NAMALWA (cell line): ENCODE measurements at places on chromosomes 11 and 22.

DNA sequence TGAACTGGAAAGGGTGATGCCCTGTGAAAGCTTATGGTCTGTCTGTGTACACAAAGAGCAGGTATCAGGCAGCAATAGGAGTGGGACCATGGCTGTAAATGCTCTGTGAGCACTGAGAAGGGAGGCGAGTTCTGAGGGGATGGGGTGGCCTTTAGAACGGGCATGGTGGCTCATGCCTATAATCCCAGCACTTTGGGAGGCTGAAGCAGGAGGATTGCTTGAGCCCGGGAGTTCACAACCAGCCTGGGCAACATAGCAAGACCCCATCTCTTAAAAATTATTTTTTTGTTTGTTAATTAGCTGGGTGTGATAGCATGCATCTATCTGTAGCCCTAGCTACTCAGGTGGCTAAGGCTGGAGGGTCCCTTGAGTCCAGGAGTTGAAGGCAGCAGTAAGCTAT lies 3.5 kb downstream of the SPINDOC start:
- DNase-seq = no peak

GRCh38 chr11:11152877-11153276 lies 200.2 kb downstream of the CSNK2A3 start:
- no peak for DNase-seq

DNA sequence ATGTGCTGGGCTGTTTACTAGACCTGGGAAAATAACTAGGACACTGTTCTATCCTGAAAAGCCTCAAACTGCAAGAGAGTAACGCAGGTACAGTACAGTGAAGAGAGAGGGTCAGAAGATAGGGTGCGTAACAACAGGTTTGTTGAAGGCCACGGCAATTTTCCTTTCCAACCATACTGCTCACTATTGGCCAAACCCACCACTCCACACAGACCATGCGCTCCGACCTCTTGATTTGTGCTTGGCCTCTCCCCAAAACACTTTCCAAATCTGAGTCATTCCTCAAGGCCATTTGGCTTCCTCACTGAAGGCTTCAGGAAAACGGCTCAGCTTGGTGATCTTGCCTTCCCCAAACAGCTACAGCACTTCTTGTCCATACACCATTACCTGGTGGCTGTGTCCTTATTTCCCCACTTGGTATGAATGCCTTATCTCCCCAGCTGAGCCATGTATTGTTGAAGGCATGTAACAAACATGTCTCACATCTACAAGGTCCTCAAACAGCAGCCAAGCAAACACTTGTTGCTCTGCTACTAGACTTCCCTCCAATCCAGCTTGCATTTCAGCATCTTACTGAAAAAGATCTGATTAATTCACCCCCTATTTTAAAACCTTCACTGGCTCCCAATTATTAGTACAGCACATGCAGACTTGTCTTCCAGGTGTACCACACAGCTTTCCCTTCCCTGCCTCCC lies 40.9 kb downstream of the TCF20 start:
- DNase-seq = no peak

- no peak for DNase-seq
Observed at GRCh38 chr11:125327518-125328224, 163.1 kb downstream of the PKNOX2 start.

DNA sequence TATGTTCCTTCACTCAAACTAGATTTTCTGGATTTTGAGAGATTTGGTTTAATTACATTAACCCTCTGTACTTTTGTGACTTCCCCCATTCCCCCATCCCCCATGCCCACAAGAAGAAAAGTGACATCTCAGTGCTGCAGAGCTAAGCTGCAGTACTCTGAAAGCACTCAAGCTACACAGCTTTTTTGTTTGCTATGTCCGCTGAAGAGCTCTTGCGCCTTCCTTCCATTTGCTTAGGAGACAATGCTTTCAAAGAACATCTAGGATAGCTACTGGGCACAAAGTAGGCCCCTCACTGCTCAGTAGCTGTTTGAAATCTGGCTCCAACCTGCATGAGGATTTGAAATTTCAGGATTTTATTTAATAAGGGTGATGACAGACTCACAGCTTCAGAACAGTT lies 69.7 kb downstream of the SLC17A6 start:
- no peak for DNase-seq

- no peak for DNase-seq
Observed at GRCh38 chr11:26901162-26901561, 92.8 kb upstream of the FIBIN start.

- no peak for DNase-seq
Observed at GRCh38 chr11:6855971-6856541, 6.8 kb upstream of the OR10A2 start.

- DNase-seq = no peak
Observed at GRCh38 chr22:20945578-20945934, 21.5 kb upstream of the AIFM3 start.

DNA sequence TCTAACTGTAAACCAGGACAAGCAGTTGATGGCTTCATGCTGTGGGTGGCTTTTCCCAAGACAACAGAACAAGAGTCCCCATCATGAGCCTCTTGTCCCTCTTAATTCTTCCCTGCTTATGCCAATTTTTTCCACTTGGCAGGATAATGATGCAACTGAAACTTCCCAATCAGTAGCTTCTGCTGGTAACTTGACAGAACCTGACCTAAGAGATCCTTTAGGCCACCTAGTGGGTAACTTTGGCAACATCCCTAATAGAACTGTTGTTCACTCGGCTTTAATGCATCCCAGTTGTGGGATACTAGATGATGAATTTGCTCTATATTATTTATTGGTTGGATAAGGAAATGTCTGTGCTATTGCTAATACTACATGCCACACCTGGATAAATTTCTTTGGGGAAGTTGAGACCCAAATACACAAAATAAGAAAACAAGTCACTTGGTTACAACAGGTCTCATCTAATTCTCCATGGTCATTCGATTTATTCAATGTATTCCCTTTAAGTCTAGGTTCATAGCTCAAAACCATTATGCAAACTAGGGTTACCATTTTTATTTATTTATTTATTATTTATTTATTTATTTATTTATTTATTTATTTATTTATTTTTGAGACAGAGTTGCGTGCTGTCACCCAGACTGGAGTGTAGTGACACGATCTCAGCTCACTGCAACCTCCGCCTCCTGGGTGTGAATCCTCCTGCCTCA lies 41.4 kb upstream of the NFAM1 start:
- DNase-seq = peak; percentile 71

GRCh38 chr11:19447150-19447566 lies 206.4 kb upstream of the E2F8 start:
- DNase-seq = no peak

DNA sequence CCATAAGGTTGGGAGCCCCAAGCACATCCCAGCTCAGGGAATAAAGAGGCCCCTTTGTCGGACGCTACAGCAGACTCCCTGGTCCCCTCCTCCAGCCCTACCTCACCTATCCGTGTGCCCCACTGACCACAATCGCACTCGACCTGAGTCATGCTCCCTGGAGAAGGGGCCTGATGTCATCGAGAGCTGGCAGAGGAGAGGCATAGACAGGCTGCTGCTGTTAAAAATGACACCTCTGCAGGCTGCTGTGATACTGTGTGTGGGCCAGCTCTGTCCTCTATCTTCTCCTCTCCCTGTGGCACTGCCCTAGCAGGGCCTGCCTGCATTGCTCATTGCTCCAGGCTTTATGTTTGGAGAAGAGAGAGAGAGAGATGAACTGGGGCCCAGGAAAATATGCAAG lies 123.4 kb upstream of the SYT13 start:
- no peak for DNase-seq

- DNase-seq = no peak
Observed at GRCh38 chr11:93532806-93533205, 10.4 kb downstream of the SMCO4 start.

- peak; percentile 80 for DNase-seq
Observed at GRCh38 chr22:35299217-35299672, 449 bp upstream of the TOM1 start.

GRCh38 chr22:43203471-43203981 lies 16.6 kb upstream of the TTLL12 start:
- DNase-seq = no peak

DNA sequence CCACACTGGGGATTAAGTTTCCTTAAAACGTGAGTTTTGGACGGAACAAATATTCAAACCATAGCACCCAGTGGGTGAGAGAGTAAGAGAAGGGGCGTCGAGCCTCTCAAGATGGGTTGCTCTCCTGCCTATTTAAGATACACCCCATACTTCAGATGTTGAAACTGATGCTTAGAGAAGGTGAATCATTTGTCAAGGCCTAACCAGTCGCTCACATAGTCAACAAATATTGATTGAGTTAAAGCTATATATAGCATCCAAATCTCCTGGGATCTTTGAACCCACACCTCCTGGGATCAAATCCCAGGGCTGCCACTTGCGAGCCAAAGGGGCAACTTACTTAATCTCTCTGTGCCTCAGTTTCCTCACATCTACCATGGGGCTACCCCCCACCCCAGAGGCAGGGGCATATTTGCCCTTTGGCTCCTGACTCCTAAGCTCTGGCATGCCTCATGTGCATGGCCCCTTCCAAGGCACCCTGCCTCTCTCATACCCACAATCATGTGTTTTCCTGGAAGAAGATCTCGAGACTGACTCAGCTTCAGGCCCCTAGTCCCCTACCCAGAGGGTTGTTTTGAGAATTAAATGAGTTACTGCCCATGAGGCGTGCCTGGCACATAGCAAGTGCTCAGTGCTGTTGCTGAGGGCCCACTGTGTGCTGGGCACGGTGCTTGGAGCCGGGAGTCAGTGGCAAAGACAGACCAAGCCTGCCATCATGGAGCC lies 19.0 kb upstream of the PDGFB start:
- DNase-seq = no peak

GRCh38 chr22:44088976-44089570 lies 65.0 kb downstream of the PARVB start:
- no peak for DNase-seq

DNA sequence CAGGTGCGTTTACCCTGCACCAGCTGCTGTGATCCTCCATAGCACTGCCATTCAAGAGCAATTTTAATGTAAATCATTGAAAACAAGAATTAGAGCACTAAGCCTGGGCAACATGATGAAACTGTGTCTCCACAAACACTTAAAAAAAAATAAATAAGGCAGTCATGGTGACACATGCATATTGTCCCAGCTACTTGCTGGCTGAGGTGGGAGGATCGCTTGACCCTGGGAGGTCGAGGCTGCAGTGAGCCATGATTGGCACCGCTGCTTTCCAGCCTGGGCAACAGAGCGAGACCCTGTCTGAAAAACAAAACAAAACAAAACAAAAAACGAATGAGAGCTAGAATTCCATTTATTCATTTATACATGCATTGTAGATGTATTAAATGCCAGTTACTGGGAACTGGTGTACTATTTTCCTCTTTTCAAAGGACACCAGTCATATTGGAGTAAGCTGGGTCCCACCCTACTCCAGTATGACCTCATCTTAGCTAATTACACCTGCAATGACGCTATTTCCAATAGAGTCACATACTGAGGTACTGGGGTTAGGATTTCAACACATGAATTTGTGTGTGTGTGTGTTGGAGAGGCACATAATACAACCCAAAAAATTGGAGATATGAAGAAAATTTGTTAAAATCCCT lies 101.9 kb downstream of the MICAL2 start:
- no peak for DNase-seq

GRCh38 chr22:27720860-27721259 lies 80.7 kb downstream of the MN1 start:
- DNase-seq = no peak

DNA sequence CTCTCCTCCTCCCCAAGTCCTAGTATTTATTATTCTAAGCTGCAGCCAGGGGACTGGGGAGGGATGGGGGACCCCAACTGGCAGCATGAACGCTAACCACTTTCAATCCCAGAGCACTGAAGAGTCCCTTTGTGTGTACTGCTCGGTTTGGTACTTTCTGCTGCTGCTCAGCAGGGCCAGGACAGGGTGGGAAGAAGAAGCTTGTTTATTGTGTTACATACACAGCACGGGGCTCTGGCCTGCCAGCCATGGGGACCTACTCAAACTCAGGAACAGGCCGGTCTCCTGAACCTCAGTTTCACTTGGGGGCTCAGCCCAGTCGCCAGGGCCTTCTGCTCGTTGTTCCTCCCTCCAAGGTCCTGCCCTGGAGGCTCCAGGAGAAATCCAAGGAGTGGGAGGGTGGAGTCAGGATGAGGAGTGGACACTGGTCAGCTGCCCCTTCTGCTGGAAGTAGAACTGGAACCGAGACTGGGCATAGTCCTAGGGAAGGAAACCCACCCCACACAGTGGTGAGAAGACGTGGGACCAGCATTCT lies 616 bp upstream of the CPT1B start:
- no peak for DNase-seq

- no peak for DNase-seq
Observed at GRCh38 chr22:48576333-48577013, 1251.2 kb downstream of the BRD1 start.

GRCh38 chr11:120132645-120133185 lies 5.2 kb downstream of the TRIM29 start:
- DNase-seq = no peak

- DNase-seq = no peak
Observed at GRCh38 chr11:44589301-44589700, 23.8 kb downstream of the CD82 start.

DNA sequence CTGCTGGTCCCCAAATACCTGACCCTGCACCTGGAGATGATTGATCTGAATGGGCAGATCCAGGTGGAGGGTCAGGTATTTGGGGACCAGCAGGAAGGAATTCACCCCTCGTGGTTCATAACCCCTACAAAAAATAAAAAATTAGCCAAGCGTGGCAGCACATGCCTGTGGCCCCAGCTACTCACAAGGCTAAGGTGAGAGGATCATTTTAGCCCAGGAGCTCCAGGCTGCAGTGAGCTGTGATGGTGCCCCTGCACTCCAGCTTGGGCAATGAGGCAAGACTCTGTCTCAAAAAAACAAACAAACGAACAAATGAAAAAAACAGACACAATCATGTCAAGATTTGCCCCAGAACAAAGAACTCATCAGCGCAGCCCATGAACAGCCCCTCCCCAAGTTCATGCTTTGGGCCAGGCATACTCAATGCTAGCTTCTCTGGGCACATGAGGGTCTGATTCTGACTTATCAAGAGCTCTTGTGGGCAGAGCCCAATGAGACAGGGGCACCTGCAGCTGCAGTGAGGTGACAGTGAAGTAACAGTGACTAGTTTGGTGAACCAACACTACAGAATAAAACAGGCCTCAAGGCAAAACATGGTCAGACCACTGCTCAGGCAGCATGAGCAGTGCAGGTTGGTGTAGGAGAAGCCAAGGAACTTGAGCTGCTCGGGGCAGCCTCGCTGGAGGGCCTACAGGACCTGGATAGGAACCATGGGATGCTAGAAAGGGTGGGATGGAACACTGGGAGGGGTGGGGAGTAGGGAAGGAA lies 10.2 kb upstream of the FCHSD2 start:
- DNase-seq = peak; percentile 90

- no peak for DNase-seq
Observed at GRCh38 chr11:35235936-35236666, 97.1 kb downstream of the CD44 start.

- no peak for DNase-seq
Observed at GRCh38 chr11:104999721-105000120, 23.2 kb downstream of the CASP5 start.

GRCh38 chr11:13160346-13160745 lies 117.2 kb upstream of the BMAL1 start:
- no peak for DNase-seq

- DNase-seq = no peak
Observed at GRCh38 chr11:123973816-123974215, 3.8 kb downstream of the OR10S1 start.

GRCh38 chr11:114309517-114309916 lies 13.3 kb downstream of the NNMT start:
- DNase-seq = no peak
